ENCODE measurements at places on chromosomes 7 and 10.

DNA sequence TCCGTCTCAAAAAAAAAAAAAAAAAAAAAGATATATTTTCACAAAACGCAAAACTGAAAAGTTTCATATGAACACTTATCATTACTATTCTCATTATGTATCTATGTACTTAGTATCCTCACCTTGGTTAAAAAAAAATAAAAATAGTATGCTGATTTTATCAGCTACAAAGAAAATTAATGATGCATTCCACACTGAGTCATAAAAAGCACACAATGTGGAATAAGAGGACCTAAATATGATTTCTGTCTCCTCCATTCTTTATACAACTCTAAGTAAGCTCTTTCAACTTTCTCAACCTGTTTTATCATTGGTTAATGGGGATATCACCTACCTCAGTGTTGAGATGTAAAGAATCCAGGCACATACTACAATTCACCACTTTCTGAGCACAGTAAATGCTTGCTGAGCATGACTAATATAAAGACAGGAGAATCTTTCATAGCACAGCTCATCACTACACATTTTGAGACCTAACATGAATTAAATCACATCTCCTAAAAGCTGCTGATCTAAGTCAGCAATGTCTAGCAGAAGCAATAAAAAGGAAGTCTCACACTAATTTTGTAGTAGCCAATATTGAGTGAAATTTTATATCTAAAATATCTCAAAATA, 2.7 kb downstream of the SNX13 start:
- no peak for DNase-seq

GRCh38 chr10:667096-667495, 22.4 kb downstream of the DIP2C start:
- no peak for DNase-seq

GRCh38 chr7:6612819-6613218, 2.6 kb upstream of the ZNF853 start:
- DNase-seq: no peak

DNA sequence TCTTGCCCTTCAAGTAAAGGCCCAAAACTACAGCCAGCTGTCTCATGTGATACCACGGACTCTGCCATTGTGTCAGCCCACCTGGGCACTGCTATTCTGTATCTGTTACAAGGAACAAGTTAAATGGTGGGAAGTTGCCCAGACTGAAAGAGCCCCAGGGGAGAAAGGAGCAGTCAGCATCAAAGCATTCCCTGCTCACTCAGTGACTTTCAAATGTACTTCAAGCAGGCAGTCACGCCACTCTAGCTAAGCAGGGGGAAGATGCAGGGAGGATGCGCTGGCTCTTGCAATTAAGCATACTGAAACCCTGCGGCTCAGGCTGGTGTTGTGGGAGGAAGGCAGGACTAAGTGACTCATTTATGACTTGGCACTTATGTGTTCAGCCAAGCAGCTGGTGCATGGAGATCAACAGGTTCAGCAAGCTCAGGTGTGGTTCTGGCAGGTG, 1249.6 kb downstream of the TYW1 start:
- DNase-seq: no peak

DNA sequence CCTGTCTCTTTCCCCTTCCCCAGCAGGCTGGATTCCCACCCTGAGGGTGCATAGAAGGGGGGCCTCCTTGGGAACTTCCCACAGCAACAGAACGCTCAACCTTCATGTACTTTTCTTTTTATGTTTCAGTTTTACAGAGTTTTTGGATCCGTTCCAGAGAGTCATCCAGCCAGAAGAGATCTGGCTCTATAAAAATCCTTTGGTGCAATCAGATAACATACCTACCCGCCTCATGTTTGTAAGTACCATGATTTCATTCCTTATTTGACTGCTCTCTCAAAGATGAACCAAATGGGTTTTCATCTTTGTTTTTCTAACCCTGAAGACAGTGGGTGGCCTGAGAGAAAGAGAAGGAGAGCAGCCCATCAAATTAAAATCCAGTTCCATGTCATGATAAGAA, 46.7 kb downstream of the PLPP4 start:
- DNase-seq: no peak

DNA sequence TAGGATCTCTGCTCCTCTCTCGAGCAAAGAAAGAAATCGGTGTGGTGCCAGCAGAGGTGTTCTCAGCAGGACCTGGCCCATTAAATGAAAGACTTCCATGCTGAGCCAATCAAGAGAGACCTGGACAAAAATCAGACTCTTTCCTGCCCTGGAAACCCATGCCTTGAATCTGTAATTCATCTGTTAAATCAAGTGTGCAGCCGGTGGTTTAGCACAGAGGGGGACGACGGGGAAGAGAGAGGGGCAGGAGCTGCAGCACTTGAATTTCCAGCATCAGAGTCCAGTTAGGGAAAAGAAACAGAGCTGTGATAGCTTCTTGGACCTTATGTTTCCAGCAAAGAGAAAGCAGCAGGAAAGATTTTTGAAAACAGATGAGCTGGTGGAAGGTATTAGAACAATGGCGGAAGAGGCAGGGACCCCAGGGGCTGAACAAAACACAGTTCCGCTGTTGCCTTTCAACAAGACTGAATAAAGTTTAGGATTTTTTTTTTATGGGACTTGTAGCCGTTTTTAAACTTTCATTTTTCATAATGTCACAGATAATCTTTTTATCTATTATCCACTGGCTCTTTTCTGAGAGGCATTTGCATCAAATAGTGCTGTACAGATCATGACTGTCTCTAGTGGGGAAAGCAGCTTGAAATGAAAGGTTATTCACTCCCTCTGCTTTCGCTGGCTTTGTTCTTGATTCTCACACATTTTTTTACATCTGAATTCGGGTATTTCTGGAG, 543.6 kb upstream of the GALNT17 start:
- no peak for DNase-seq

GRCh38 chr7:128410451-128410753, 620 bp upstream of the IMPDH1 start:
- no peak for DNase-seq

DNA sequence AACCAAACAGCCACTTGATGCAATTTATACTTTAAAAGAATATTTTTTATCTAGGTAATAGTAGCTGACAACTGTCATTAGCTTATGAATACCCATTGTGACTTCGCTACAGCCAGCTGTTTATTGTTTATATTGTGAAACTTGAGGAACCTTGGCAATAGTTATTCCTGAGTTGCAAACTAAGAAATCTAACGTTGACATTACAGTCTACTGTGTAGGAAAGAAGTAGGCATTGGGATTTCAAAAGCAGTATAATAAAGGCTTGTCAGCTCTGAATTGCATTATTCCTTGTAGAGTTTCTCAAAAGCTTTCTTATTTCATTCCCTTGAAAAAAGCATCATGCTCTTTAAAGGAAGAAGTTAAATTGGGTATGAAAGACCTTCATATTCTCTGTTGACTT, 42.7 kb upstream of the OIT3 start:
- DNase-seq: no peak

GRCh38 chr10:98169379-98169778, 34.9 kb downstream of the R3HCC1L start:
- no peak for DNase-seq

- DNase-seq: no peak
These were observed 3.8 kb downstream of the LMTK2 start for GRCh38 chr7:98110249-98111022.

GRCh38 chr10:103958996-103959395, 7.9 kb upstream of the SLK start:
- DNase-seq: no peak

- no peak for DNase-seq
These were observed 48.5 kb upstream of the GLCCI1 start for GRCh38 chr7:7920056-7920455.

DNA sequence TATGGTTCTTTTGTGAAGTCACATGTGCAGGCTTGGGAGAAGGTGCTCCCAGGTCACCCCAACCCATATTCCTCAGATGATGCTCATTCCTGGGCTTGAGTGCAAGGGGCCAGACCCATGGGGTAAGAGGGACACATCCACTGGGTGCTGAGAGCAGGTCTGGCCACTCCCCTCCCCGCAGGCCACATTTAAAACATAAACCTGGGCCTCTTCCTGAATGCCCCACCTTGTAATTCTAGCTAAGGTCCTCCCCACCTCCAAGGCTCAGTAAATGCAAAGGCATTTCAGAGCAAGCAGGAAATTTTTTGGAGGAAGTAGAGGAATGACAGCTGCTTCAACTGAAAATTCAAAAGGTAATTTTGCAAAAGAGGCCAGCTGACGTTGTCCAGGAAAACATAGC, 172.5 kb downstream of the ARHGAP21 start:
- DNase-seq: no peak

- DNase-seq: peak; percentile 73
These were observed 784.5 kb upstream of the IGFBP3 start for GRCh38 chr7:46705386-46706255.

GRCh38 chr10:70198696-70199466, 28.6 kb upstream of the SAR1A start:
- no peak for DNase-seq

DNA sequence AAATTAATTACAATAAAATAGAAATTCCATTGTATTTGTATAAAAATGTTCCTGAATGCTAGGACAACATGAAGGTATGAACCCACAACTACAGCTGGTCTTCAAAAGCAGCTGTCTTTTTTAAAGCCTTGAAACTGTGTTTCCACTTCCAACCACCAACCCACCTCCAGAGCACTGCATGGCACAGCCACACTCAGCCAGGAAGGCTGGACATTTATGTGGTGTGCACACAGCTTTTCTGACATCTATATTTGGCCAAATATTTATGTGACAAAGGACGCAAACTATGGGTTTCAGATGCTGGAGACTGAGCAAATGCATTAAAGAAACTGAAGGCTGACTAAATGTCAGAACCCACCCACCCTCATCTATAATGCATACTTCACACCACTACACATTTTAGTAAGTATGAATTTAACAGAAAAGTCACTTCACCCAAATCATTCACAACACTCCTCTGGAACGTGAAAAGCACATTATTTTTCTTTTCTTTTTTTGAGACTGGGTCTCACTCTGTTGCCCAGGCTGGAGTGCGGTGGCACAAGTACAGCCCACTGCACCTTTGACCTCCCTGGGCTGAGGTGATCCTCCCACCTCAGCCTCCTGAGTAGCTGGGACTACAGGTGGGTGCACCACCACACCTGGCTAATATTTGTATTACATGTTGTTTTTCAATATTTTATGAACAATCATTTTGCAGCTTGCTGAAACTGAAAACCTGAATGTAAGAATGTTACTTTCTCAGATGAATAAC, 27.9 kb upstream of the DAGLB start:
- DNase-seq: no peak

DNA sequence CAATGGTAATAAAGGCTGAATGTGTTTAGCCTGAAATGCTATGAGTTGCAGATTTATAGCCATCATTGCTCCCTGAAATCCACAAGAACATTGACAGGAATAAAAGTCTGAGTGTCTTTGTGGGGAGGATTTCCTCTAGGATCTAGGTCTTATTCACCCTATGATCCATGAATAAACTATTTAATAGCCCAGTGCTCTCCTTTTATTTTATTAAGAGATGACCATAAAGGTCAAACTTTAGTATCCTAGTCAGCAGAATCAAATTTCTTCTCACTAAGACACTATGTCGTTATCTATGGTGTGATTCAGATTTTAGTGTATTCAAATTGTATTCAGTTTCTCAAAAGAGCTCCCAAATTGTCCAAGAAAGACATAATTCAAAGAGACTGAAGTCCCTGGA, 67.8 kb upstream of the AKR1E2 start:
- DNase-seq: no peak

- no peak for DNase-seq
These were observed 397.3 kb downstream of the TYW1 start for GRCh38 chr7:67393903-67394302.

DNA sequence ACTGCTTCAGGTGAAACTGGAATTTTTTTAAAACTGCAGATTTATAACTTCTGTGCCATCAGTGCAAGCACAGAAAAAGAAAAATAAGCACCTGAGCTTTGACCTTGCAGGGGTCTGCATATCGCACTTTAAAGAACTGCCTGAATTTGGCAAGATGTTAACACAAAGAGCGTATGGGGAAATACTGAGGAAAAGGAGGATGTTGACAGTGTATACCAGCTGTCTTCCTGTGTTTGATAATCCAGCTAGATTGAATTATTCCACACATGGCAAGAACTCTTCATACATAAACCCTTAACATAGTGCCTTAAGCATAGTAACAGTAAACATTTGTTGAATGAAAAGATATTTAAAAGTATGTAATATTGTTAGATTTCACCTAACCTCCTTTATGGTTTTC, 30.0 kb downstream of the SMC3 start:
- no peak for DNase-seq

GRCh38 chr10:128210215-128211063, 84.2 kb upstream of the MKI67 start:
- peak; percentile 63 for DNase-seq

DNA sequence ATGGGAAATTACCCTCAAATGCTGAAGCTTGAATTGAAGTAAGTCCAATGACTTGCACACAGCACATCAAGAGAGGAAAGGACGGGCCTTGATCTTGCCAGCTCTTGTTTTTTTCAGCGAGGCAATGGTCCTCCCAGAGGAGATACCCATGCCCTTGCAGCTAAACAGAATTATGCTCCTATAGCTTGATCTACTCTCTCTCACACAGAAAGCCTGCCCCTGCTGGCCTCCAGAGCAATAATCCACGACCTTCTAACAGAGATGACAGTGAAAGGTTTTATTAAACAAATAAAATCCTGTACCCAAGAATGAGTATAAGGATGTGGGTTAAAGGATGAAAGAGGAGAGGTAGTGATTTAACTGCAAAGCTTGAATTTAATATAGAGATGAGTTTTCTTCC, 268.0 kb downstream of the ADRA2A start:
- DNase-seq: no peak

DNA sequence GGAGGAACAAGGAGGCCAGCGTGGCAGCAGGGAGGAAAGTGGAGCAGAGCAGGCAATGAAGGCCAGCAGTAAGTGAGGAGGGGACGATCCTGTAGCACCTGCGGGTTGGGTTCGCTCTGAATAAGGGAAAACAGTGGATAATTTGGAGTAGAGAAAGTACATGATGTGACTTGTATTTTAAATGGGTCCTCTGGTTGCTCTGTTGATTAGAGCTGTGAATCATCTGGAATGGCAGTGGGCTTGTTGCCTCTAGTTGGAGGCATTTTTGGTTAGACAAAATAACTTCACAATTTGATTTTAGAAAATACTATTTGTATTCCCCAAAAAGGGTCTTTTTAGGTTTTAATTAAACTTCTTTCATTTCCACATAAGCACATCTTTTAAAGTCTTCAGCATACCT, 277.4 kb downstream of the ARL4A start:
- no peak for DNase-seq

GRCh38 chr10:132443605-132443982, 46.6 kb downstream of the PWWP2B start:
- no peak for DNase-seq

DNA sequence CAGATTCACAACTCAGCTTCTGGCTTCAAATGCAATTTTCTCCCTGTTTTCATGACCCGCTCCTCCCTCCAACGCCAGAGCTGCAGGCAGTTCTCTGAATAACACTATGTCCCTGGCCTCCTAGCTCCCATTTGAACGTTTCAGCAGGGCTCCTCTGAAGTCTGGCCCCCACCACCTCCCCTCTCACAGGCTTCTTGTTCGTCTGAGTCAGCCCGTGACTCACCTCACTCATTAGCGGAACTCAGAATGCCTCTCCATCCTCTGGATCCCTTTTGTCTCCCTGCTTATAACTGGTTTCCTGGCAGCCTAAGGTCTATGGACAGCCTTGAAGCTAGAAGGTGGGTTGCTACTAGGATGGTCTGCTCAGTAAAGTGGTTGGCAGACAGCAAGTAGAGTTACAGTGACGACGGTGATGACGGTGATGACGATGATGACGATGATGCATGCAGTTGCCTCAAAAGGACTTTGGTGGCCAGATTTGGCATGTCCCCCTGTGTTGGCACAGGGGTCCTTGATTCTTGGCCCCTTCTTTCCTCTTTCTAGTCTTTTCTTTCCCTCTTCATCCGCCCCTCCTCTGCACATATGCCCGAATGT, 83.3 kb upstream of the MKLN1 start:
- no peak for DNase-seq

GRCh38 chr10:54125098-54125747, 675.8 kb downstream of the PCDH15 start:
- no peak for DNase-seq

All from muscle of arm (tissue), 14 donors.